Stimulated activated CD8-positive, alpha-beta memory T cell treated with anti-CD3 and anti-CD28 coated beads, Interleukin-7, amount 100 ng/mL, for 24 hours (primary cell): ENCODE measurements at places on chromosomes 13 and 19.

GRCh38 chr19:23526302-23526701 is 131.0 kb upstream of the ZNF91 start:
- no peak for DNase-seq

- DNase-seq: no peak
Observed at GRCh38 chr19:53518121-53518520, 19.8 kb upstream of the ZNF331 start.

- no peak for DNase-seq
Observed at GRCh38 chr13:49063011-49063410, 87.3 kb downstream of the FNDC3A start.

DNA sequence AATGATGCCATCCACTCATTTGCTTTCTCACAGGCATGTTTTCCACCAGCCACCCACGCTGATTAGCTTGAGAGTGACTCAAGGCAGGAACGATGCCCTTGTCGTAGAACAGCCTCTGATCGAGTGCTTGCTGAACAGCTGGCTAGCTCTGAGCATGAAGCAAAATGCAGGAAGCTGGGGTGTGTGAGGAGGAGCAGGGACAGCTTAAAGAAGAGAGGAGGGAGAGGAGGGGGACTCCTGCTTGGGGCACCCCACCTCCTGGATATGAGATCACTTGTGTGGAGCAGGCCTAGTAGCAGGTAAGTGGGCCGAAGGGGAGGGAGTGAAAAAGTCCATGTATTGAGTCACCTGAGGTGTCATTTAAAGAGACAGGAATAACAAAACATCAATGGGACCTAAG is 48.8 kb downstream of the IRS2 start:
- DNase-seq: no peak

DNA sequence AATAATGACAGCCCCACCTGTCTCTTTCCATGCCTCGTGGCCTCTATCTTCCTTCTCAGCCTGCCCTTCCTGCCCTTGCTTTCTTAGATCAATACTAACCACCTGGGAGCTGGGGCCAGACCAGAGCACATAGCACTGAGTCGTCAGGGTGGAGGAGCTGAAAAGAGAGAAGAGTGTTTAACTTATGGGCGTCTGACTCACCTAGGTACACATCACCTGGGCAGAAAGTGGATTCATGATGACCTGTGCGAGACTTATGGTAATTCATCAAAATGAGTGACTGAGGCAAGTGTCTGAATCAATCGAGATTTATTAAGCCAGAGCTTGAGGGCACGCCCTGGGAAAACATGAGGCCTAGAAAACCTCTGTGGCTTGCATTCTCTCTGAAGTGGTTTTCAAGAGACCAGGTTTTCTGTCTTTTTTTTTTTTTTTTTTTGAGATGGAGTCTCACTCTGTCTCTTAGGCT is 19.2 kb downstream of the CEACAM6 start:
- peak; percentile 11 for DNase-seq
